ENCODE measurements at places on chromosomes 3 and 15.

GRCh38 chr15:84582583-84583157, 18.1 kb upstream of the ZSCAN2 start:
- DNase-seq: no peak

GRCh38 chr3:23479615-23480328, 276.6 kb downstream of the UBE2E2 start:
- DNase-seq: no peak

DNA sequence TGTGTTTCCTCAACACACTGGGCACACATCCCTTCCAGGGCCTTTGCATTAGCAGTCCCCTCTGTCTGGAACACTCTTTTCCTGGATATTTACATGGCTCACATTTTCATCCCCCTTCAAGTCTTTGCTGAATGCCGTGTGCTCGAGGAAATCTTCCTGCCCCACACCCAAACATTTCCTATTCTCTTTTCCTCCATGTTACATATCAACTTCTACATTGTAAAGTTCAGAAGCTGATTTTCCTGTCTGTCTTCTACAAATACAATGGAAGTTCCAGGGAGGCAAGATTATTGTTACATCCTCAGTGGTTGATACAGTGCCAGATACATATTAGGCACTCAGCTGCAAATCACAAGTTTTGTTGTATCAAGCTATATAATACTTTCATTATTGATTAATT, 4.1 kb downstream of the ACAD11 start:
- no peak for DNase-seq

DNA sequence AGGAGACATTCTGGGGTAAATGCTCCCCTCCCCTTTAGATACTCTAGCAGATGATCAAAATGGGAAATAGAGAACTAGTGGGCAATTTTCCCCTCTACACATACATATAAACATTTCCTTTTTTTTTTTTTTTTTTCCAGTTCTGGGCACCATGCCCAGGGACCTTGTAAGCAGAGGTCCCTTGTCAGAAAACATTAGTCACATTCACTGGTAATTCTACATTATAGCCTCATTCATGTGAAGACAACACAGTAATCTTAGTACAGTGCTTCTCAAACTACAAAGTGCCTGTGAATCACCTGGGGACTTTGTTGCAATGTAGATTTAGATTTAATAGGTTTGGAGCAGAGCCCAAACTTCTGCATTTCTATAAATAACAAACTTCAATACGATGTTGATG, 60.1 kb upstream of the ACTC1 start:
- DNase-seq: no peak

GRCh38 chr3:65173841-65174240, 486.0 kb upstream of the ADAMTS9 start:
- DNase-seq: no peak

GRCh38 chr3:98540346-98540745, 8.6 kb downstream of the GPR15 start:
- DNase-seq: no peak

DNA sequence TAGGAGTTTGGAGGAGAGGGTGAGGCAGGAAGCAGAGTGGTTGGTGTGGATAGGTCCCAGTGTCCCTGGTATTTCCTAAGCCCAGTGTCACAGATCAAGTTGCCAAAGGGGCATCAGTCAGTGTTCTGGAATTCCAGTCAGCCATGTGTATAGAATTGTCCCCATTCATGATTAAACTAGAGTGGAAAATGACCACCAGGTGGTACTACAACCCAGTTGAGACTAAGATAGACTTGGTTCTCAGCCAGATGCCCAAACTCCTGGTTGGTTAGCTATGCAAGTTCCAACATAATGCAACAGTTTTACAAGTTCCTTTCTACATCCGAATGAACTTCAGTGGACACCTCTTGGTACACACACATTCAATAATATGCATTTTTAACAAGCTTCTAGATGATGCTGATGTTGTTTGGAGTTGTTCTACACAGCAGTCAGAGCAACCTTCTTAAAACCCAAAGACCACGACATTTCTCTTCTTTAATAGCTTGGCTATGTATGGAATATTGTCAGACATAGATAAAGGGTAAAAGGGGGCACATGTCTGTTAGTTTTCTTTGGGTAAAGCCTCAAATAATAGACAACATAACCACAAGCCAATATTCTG, 8.4 kb upstream of the ATR start:
- DNase-seq: peak; percentile 86

Data from SK-MEL-5 (cell line).